ENCODE measurements at places on chromosomes 7 and 10.

- no peak for DNase-seq
These were observed 3.3 kb downstream of the XPNPEP1 start for GRCh38 chr10:109920016-109920415.

- DNase-seq = no peak
These were observed 175.6 kb upstream of the VWC2 start for GRCh38 chr7:49597805-49598204.

DNA sequence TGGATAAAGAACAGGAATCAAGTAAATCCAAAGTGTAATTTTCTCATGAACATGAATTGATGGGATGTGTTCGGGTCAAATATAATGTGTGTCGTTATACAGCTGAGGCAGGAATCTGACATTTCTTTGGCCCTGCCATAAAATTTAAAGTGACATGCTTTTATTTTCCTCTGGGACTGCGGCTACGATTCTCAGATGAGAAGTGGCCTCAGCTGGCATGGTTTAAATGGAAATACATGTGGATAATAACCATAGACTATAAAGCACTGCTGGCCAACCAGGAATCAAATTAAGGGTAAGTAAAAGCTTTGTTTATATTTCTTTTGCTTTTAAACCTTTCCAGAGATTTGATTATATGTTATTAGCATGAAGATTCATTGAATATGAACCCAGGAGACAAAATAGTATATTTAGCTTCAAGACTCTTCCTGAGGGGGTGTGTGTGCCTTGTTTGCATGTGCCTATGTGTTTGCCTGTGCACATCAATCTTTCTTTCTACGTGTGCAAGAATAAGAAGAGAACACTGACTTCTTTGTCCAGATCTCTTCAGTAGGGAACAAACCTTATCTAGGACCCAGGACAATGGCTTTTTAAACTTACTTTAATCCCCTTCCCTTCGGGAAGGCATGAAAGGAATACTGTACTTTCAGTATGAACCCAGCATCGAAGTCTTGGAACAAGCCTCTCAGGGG lies 629.0 kb upstream of the PFKP start:
- no peak for DNase-seq

GRCh38 chr7:22819476-22819875 lies 3.2 kb downstream of the TOMM7 start:
- no peak for DNase-seq

DNA sequence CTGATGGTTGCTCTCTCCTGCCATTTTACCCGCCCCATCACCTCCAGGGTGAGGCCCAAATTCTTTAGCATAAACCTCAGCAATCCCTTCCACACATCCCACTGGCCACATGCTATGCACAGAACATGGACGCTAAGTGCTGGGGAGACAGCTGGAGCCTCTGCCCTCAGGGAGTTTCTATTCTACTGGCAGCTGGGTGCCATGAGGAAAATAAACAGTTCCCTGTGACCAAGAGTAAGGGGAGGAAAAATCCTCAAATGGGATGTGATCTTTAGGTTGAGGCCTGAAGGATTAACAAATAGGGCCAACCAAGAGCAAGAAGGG lies 1.2 kb downstream of the PARP12 start:
- no peak for DNase-seq

GRCh38 chr10:76117949-76118348 lies 686.5 kb downstream of the LRMDA start:
- no peak for DNase-seq

- DNase-seq = no peak
These were observed 21.6 kb downstream of the MMD2 start for GRCh38 chr7:4937411-4937810.

GRCh38 chr10:63716016-63716580 lies 194.9 kb downstream of the REEP3 start:
- DNase-seq = no peak

GRCh38 chr10:123013456-123014419 lies 4.9 kb downstream of the ACADSB start:
- no peak for DNase-seq

GRCh38 chr7:82291931-82292330 lies 151.6 kb downstream of the CACNA2D1 start:
- DNase-seq = no peak

DNA sequence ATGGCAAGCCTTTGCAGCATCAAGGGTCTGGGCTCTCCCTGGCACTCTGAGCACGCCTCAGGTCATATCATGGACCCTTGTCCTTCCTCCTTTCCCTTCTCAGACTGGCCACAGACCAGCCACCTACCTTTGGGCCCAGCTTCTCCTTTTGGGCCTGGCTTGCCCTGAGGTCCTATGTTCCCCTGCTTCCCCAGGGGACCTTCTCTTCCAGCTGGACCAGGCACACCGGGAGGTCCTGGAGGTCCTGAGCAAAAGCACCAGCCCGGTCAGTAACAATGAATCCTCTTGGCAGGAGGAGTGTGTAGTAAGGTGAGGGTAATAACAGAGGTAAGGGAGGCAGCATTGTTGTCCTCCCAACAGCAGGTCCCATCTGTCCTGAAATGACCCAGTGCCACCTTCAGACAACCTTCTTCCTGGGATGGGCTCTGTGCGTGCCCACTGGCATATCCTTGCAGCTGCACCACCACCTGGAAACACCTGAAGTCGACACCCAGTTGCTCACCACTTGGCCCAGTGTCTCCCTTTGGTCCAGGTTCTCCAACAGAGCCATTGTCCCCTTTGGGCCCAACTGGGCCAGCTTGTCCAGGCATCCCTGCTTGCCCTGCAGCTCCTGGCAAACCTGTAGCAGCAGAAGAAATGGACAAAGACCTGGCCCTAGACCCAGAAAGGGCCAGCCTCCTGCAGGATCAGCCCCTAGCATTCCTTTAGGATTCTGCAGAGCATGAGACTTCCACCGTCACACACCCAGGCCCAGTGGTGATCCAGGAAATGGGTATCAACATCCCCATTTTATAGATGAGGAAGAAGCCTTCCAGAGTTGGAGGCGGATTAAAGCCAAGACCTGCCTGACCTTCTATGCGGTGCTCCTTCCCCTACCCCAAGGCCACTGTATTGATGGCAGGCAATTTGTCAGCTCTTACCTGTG lies 6.4 kb downstream of the SFTPD start:
- no peak for DNase-seq

DNA sequence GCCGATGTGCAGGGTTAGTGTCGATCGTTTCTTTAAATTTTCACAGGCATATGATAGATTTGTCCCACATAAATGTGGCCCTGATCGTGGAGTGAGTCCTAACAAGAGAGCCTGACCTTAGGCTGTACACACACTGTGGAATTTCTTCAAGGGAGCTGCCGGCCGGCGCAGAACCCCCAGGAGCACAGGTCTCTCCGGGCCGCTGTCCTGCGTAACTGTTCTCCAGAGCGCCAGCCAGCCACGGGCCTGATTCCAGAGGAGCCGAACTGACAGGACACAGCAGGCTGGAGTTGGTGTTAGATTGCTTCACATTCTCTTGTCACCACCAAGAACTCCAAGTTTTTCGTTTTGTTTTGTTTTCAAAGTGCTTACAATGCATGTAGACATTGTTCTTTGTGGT lies 37.3 kb downstream of the SHH start:
- no peak for DNase-seq

DNA sequence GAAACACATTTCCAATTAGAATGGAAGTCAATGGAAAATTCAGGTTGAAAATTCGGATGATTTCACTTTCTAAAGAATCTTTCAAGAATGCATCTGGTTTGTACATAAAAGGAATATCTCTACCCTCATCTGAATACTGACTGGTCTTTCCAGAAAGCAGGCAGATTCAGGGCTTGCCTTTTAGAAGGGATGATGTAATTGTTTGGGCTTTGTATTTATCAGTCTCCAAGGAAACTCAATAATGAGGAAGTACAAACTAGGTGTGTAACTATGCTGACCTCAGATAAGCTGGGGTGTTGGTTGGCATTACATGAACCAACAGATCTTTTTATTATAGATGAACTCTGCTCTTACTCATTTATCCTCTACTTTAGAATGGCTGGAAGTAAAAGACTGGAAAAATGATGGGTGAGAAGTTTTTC lies 24.1 kb downstream of the PDLIM1 start:
- DNase-seq = no peak

DNA sequence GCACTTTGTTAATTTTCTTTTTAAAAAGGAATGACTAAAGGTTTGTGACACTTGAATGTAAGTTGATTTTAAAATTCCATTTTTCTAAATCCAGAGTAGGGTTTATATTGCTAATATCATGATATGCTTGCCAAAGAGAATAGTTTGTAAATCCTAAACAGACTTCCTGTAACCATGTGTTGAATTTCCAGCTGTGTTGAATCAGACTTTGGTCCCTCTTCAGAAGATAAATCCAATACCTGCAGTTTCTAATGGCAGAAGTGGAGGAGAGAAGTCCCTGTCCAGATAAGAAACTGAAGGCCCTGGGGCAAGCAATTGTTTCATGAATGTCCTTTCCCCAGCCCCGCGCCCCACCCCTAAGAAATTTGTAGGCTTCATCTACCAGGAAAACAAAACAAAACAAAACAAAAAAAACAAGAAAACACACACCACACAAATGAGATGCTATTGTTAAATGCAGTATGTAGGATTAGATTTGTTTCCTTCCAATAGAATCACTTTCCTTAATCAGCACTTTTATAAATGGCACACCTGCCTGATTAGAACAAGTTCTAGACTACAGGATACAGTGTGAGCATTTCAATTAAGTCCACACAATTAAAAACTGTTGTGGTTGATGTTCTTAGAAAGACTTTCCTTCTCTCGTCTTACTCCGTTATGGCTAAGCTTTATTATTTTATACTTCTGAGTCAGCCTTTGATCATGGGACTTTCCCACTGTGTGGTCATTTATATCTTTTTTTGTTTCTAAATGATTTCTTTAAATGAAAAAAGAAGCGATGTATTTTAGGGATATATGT lies 122.8 kb downstream of the KAT6B start:
- DNase-seq = no peak

DNA sequence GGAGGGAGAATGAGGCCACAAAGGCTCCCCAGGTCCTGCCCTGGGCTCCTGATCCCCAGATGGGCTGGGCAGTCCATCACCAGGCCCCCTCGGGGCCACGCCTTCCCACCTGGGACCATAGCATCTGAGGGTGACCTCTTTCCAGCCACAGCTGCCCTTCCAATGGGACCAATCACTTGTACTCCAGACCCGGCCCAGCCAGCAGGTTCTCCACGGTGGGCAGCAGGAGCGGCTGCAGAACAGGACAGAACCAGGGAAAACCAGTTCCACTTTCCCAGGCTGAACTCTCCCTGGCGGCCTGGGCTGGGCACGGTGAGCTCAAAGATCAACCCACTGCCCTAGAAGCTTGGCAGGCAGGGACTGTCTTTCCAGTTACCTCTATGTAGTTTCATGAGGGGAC lies 257.6 kb downstream of the MAD1L1 start:
- DNase-seq = no peak

GRCh38 chr10:28478646-28479045 lies 54.3 kb upstream of the WAC start:
- no peak for DNase-seq

All from NCI-H446 (cell line).